ENCODE measurements at places on chromosomes 1 and 21.

DNA sequence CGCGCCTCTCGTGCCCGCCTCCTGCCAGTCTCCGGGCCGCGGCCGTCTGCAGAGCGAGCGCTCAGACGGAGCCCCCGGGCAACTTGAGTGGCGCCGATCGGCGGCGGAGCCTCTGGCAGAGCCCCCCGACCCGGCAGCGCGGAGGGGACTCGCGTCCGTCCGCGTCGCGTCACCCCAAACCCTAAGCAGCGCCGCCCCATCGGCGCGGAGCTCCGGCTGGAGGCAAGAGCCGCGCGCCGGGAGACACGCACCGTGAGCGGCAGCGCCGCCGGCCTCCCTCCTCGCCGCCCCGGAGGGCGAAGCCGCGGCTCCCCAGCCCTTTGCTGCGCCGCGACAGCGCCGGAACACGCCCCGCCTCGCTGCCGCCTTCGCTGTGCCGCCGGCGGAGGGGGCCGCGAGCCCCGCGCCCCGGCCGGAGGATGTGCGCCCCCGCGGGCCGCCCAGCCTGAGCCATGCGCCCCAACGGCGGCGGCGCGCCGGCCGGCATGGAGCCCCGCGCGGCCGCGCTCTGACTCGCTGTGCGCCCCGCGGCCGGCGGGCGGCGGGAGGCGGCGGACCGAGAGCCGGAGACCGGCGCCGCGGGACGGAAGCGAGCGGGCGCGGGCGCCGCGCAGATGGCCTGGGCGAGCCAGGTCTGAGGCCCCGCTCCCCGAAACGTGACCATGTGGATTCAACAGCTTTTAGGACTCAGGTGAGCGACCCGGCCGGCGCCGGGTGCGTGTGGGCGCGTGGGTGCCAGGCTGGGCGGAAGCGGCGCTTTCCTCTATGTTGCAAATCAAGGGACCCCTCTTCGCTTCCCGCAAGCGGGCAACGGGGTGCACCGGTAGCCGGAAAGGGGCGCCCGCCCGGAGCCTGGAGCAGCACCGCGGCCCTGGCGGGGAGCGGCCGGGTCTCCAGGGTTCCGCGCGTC is 610 bp downstream of the AJAP1 start:
- no peak for DNase-seq

DNA sequence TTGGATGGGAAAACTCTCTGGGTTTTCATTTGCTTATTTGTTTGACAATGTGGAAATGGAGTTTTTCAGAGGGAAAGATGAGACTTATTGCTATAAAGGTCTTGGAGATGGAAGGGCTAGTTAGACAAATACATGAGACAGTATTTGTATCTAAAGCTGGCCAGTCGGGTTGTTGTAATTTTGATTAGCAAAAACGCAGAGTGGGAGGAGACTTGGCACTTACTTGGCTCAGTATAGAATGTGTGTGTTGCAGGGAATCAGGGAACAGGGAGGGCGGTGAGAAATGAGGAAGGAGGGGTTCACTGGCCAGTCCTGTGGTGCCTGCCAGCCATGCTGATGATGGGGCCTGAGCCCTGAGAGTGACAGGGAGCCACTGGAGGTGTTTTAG is 6.0 kb upstream of the FOXE3 start:
- DNase-seq = no peak

- DNase-seq = no peak
Observed at GRCh38 chr1:11487196-11487751, 8.3 kb downstream of the DISP3 start.

GRCh38 chr1:6131561-6131960 is 48.6 kb downstream of the CHD5 start:
- DNase-seq = no peak

DNA sequence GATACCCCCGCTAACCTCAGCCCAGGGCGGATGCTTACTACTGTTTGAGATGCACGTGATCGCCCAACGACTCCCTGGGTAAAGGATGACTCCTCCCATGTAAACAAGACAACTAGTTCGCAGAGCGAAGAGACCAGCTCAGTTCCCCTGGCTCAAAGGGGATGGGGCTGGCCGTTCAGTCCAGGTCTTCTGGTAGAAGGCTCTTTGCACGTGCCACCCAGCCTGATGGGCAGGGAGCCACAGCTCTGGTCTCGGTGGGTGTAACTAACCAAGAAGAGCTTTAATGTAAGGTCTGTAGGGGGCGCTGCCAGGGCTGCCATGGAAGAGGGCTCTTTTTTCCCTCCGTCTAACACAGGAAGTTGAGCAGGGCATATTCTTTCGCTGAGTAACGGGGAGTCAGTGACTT is 49.4 kb upstream of the PARP1 start:
- no peak for DNase-seq
